H54 (cell line): ENCODE measurements at places on chromosomes 5 and 9.

- no peak for DNase-seq
These were observed 40.4 kb downstream of the CFAP95 start for GRCh38 chr9:69861011-69861410.

- no peak for DNase-seq
These were observed 2.0 kb upstream of the ROPN1L start for GRCh38 chr5:10439692-10440091.

- no peak for DNase-seq
These were observed 4.9 kb upstream of the CARD9 start for GRCh38 chr9:136378170-136379002.

DNA sequence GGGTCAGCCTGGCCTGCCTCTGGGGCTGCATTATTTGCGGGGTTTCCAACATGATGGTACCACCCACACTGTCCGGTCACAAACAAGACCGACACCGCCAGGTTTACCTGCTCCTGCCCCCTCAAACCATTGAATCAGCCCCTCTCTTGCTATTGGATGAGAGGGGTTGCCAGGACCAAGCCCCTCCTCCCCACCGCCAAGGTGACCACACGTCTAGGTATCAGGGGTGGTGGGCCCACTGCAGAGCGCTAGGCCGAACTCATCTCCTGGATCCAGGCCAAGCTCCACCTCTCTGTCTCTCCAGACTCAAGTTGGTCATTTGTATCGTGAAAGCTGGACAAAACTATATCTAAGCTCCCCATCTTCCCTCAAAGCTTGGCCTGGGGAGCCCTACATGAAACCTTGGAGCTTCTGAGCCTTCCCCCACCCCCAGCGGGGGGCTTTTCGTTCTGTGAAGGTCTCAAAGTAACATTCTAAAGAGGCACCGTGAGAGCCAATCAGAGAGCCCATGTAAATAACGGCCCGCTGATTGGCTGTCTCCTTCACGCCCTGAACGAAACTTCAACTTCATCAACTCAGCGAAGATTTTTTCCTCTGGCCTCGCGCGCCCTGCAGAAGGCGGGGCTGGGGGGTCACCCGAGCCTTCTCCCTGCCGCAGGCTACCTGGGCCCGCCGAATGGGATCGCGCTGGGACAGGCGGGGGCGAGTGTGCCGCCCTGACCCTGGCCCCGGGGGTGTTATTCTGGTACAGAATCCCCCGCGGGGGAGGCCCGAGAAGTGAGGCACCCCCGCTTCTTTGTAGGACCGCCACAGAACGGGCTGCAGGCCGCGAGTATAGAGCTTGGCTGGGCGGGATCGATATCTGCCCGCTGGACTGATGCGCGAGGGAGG, 49.6 kb upstream of the PSD2 start:
- DNase-seq, result no peak

GRCh38 chr9:126561582-126561981, 52.1 kb upstream of the LMX1B start:
- no peak for DNase-seq

DNA sequence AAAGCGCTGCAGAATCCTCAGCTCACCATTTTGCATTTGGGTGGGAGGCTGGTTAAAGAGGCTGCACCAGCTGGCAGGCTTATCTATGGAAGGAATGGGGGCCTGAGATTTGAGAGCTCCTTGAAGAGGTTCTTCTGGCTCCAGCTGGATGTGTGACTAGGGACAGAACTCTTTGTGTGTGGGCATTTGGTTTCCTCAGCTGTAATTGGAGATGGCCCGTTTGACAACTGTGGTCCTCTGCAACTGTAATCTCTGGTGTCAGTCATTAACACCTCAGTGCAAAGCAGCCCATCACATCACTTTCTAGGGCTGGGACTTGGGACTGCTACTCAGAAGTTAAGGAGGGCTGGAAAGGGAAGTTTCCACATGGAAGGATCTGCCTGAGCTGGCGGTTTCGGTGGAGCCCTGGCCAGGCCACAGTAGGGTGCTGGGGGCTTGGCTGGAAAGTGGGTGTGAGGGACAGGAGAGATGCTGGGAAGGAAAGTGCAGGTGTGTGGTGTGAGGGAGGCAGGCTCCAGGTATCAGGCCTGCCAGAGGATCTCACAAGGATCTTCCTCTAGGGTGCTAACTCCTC, 193.8 kb downstream of the GADD45G start:
- no peak for DNase-seq
